Activated naive CD8-positive, alpha-beta T cell treated with anti-CD3 and anti-CD28 coated beads, Interleukin-2, amount 10 ng/mL, durations not matched to agents 7 days and 5 days (primary cell): ENCODE measurements at places on chromosomes 6 and 20. TPM values are rescaled to one million over a fixed set of nuclear protein-coding genes. Genes with fewer than 3 reads are reported as not detected.
A peak's percentile ranks its signal among the peaks of the same experiment; 100 is the strongest.

The MROH8 gene
- total RNA-seq: 2.0 TPM

The COL11A2 gene
- 1.00 TPM for total RNA-seq

The FAM217A gene
- not detected for total RNA-seq

The OPRM1 gene
- not detected for total RNA-seq

The EEF1E1 gene
- total RNA-seq: 26.7 TPM

The PAK5 gene
- not detected for total RNA-seq

DNA sequence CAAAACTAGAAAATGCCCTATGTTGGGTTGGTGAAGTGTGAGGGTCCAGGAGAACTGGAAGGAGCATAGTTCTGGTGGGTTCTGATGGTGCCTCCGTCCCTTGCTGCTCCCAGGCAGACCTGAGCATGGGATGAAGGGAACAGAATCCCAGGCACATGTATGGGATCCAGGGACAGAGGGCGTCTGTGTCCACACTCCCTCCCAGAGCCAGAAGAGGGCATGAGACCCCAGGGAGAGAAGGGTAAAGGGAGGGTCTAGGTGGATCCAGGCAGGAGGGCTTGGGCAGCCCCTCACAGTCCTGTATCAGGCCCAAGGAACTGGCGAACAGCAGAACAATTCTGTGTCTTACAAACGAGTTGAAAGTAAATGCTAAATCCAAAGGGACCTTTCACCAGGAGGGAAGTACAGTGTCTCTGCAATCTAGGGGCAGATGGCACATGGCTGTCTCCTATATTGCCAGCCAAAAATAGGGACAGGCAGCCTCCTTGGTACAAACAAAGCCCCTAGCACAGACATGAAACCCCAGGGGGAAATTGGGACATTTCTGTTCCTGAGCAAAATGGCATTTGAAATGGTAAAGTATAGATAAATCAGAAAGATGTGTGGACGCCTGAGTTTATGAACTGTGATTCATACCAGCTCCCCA, 2.5 kb upstream of the BPIFA1 start:
- H3K4me1 ChIP-seq: peaks cover 34% of the 10 kb centered on the region
- no peaks in the 10 kb centered on the region for H3K36me3 ChIP-seq
- no peak overlapping the region for H3K4me3 ChIP-seq

DNA sequence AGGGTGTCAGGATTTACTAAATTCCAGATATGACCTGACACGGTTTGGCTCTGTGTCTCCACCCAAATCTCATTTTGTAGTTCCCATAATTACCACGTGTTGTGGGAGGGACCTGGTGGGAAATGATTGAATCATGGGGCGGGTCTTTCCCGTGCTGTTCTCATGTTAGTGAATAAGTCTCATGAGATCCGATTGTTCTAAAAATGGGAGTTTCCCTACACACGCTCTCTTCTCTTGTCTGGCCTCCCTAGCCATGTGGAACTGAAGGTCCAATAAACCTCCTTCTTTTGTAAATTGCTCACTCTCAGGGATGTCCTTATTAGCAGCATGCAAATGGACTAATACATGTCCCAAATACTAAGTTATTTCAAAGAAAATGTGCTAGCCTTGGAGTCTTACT, 121.1 kb downstream of the CENPW start:
- DNase-seq: no peak
- no peak overlapping the region for H3K4me3 ChIP-seq
- H3K27me3 ChIP-seq: no peaks in the 10 kb centered on the region
- H3K4me1 ChIP-seq: no peaks in the 10 kb centered on the region
- H3K36me3 ChIP-seq: no peaks in the 10 kb centered on the region

DNA sequence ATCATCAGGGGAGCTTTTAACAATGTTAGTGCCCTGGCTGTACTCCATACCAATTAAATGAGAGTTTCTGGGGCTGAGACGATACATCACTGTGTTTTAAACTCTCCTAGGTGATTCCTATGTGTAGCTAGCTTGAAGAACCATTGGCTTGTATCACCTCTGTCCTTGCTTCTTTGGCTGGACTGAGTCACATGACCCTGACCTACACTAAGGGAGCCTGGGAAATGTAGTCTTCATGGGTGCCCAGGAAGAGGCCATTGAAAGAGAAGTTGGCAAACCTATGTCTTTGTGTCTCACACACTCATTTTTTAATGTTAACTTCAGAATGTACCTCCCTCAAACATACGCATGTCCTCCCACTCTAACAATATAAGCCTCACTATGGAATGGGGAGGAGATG, 506.6 kb downstream of the DHX35 start:
- H3K4me3 ChIP-seq: no peak overlapping the region
- no peak overlapping the region for H3K27ac ChIP-seq
- H3K36me3 ChIP-seq: no peaks in the 10 kb centered on the region
- no peak for DNase-seq
- H3K27me3 ChIP-seq: no peaks in the 10 kb centered on the region
- H3K4me1 ChIP-seq: no peaks in the 10 kb centered on the region

DNA sequence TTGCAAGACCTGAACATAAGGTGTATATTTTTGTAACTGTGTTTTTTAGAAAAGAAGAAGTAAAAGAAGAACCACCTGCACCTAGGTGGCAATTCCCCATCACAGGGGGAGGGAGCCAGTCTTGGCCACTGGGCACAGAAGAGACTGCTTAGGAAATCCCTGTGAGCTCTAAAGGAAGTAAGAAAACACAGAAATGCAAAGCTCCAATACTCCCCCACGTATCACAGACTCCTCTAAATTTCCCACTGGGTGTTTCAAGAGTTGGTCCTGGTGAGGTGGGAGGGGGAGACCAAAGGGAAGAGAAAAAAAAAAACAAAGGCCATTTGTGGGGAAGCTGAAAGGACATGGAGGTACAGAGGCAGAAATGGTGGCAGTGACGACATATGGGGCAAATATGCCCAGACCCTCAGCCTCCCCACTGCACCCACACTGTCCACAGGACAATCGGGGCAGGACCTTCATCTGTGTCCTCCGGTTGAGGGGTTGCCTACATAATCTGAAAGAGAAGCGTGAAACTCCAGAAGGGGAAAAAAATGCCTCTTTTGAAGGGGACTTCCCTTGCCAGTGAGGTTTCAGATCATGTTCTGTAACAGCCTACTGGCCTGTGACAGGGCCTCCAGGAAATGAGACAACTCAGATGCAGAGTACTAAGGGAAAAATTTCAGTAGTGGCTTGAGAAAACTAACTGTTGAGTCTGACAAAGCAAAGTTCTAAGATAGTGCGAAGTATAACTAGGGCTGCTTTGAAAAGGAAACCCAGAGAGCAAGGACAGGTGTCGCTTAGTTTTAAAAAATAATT, 226.2 kb upstream of the MARCKS start:
- peak overlapping the region; percentile 39 for H3K27ac ChIP-seq
- no peak overlapping the region for H3K4me3 ChIP-seq
- no peaks in the 10 kb centered on the region for H3K36me3 ChIP-seq
- H3K4me1 ChIP-seq: peaks cover 9% of the 10 kb centered on the region

DNA sequence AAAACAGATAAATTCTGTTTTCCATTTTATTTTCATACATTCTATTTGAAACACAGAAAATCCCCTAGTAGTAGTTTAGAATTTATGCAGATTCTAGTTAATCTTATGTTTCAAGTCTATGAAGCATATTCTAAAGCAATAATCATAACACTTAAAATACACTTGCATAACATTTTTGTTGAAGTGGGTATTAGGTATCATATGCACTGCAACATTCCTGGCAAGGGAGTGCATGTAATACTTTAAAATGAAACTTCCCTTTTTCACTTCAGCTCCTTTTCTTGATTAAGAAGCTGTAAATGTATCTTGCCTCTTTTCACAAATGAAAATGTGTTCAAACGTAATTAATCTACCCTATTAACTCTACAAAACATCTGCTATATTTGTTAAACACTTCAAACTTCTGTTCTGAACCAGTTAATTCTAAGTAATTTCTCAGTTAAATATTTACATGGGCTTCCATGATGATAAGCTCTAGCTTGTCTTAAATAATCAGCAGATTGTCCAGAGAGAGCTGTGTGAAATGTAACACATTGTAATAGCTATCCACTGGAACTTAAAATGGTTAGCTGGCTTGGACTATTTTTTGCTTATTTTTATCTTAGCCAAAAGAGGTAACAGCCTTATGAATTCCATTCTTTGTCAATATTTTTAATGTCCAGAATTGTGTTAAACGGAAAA, 192.8 kb downstream of the COL19A1 start:
- no peak for DNase-seq
- H3K27me3 ChIP-seq: no peaks in the 10 kb centered on the region
- no peaks in the 10 kb centered on the region for H3K4me1 ChIP-seq

DNA sequence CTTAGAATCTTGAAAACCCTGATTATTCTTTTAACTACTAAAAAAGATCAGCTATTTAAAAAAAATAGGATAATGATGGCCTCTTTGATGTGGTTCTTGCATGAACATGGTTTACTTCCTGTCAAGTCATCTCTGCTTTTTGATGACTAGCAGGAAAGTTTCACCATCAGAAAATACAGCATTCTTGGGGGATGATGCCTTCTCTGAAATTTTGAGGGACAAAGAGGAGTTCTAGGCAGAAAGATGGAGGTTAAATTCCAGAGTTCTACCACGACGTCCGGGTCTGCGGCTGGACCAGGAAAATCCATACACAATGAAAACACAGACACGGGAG, 130.4 kb downstream of the OLIG3 start:
- H3K4me3 ChIP-seq: peak overlapping the region; percentile 4
- no peak for DNase-seq
- H3K36me3 ChIP-seq: no peaks in the 10 kb centered on the region

DNA sequence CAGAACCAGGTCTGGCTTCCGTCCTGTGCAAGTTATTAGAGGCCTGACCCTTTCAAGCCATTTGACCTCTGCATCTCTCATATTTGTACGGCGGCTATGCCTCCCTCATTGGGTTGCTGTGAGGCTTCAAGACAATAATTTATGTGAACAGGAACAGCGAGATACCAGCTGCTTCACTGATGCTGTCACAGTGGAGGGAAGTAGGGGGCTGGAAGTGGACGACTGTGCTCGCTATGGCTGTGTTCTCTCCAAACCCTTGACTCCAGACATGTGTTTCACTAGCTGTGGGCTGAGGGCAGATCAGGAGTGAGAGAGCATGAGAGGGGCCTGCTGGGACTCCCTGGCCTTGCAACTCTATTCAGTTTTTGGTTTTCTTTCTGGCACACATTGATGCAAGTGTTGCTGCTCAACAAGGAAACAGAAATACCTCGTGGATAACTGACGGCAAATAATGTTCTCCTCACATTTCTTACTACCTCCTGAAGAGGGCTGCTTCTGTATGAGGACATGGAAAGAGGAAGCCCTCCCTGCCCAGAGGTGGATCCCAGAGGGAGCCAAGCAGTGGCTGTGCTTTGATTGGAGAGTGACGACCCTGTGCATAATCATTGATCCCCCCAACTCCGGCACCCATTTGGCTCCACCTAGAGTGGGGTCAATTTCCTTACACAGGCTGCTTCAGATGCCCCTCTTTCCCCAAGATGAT, 34.7 kb upstream of the SCP2D1 start:
- no peaks in the 10 kb centered on the region for H3K36me3 ChIP-seq
- no peaks in the 10 kb centered on the region for H3K27me3 ChIP-seq
- DNase-seq: no peak
- no peaks in the 10 kb centered on the region for H3K4me1 ChIP-seq

DNA sequence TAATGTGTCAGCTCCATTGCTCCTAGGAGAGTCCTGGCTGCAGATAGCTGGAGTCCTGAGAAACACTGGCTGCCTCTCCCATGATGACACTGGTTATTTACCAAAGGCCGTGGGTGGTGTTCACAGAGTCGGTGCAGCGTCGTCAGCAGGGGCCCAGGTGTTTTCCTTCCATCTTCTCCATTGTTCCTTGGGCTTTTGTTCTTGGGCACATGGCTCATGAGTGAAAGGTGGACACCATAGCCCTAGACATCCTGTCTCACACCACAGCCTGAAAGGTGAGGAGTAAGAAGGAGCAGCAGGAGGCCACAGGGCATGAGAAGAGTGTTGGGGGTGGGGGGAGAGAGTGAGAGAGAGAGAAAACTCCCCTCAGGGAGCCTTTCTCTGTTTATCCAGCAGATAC, 9.1 kb downstream of the CST5 start:
- H3K4me3 ChIP-seq: no peak overlapping the region
- H3K36me3 ChIP-seq: no peaks in the 10 kb centered on the region
- no peak overlapping the region for H3K27ac ChIP-seq
- no peak for DNase-seq
- peaks cover 18% of the 10 kb centered on the region for H3K27me3 ChIP-seq
- peaks cover 5% of the 10 kb centered on the region for H3K4me1 ChIP-seq
